Amniotic epithelial cell (primary cell): ENCODE measurements at places on chromosomes 2 and 18.

- peak; percentile 50 for DNase-seq
These were observed 21.6 kb downstream of the ZSWIM2 start for GRCh38 chr2:186827411-186827810.

DNA sequence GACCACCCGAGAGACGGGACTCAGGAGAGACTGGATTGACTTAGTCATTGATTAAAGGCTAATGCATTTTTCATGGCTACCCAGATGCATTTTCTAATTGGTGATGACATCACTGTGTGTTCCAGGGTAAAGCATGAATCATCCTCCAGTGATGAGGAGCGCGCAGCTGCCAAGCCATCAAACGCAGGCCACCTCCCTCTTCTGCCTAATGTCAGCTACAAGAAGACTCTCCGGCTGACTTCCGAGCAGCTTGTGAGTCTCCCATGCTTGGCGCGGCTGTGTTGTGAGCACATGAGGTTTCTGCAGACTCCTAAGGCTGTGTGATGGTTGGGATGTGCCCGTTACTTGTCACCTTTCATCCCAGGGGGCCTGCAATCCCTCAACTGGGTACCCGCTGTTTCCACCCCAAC, 56.4 kb downstream of the LPIN1 start:
- peak; percentile 40 for DNase-seq

DNA sequence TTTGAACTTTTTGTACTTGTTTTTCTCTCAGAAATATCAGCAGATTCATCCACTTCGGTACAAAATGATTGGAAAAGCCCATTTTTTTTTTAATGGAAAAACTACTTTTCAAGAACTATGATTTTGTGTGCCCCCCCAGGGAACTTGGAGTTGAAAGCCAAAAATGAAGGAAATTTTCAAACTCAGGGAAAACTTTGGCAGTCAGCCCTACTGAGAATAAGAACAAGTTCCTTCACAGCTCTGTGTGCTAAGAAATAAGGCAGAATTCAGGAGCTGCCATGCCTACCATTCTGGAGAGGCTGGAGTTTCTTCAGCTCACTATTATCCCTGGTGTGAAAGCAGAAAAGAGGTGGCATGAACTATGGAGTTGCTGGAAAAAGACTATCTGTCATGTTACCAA, 226.0 kb upstream of the SLC35G4 start:
- DNase-seq: no peak

GRCh38 chr2:85787282-85787980, 33.6 kb downstream of the ATOH8 start:
- no peak for DNase-seq

- DNase-seq: no peak
These were observed 252.1 kb downstream of the LDLRAD4 start for GRCh38 chr18:13470516-13471197.

DNA sequence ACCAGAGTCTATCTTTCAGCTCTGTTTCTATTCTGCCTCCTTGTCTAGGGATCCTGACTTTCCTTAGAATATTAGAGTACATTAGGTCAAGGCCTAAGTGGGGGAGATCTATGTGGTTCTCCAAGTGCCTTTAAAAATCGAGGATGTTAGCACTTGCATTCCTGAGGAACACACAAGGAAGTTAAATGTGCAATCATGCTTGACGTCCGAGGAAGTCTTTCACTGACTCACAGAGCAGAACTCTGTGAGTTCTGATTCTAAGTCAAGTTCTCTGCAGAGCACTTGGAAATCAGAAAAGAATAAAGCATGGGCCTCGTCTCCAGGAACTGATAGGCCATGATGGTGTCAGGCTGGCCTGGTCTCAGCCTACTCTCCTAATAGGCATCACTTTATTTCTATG, 17.2 kb downstream of the FHOD3 start:
- DNase-seq: peak; percentile 97

DNA sequence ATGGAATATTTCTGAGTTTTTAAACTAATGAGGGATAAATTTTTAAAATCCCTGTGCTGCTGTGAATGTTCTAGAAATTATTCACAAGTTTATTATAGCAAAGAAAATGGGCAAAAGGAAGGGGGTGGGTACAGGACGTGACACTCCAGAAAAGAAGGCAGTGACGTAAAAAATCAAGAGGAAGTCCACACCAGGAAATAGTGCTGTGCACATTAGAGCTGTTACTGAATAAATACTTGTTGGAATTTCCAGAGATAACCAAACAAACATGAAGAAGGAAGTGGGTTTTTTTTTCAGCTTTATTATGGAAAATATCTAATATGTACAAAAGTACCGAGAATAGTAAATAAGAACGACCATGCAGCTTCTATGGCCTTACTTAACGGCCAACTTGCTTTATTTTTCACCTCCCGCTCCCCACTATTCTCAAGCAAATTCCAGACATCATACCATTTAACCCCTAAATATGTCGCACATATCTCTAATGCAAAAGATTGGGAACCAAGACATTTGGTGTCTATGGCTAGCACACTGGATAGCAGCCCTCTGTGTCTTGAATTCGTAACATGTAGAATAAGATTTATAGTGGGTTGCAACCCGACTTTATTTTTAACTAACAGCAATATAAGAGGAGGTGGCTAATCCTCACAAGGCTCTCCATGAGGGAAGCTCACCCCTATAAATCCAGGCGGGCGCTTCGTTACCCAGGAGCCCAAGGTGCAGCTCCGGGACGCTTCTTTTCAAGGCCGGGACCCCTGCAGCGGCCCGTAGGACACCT, 580 bp upstream of the NDUFV2 start:
- peak; percentile 71 for DNase-seq

DNA sequence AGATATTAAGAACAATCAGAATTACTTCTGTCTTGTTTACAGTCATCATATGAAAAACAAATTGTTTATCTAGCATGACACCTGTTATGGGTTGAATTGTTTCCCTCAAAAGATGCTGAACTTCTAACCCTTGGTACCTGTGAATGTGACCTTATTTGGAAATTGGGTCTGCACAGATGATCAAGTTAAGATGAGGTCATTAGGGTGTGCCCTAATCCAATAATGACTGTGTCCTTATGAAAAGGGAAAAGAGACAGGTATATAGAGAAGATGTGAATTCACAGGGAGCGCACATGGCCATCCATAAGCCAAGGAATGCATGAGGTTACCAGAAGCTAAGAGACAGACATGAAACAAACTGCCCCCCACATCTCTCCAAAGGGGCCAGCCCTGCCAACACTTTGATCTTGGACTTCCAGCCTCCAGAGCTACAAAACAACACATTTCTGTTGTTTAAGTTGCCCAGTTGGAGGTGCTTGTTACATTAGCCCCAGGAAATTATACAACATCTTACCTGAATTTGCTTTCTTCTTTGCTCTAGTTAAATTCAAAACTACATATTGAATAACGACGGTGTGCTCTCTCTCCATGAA, 2.3 kb upstream of the HPCAL1 start:
- DNase-seq: no peak

- DNase-seq: peak; percentile 30
These were observed 148.8 kb upstream of the SRD5A2 start for GRCh38 chr2:31729442-31730092.

- DNase-seq: peak; percentile 56
These were observed 393.8 kb upstream of the LYPD1 start for GRCh38 chr2:133063775-133064174.

DNA sequence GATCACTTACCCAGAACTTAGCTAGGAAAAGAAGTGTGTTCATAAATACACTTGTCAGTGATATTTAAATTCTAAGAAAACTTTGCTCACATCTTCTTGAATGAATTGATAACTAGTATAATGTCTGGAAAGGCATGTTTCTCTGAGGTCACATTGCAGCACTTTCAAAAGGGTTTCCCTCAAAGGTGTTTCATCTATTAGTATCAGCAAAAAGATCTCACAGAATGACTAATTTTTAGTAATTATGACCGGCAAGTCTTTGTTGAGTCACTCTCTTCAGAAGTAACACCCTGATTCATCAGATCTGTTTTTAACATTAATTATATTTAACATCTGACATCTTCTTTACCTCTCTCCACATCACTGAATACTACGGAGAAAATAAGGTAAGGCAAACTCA, 222.3 kb downstream of the IKZF2 start:
- DNase-seq: peak; percentile 22

GRCh38 chr2:197131558-197131855, 179.1 kb downstream of the ANKRD44 start:
- DNase-seq: no peak

GRCh38 chr18:58178511-58178910, 134.5 kb downstream of the NEDD4L start:
- DNase-seq: peak; percentile 76

- DNase-seq: peak; percentile 24
These were observed 43.2 kb upstream of the KDM3A start for GRCh38 chr2:86397986-86398385.

GRCh38 chr2:115161771-115162493, 719.5 kb downstream of the DPP10 start:
- DNase-seq: no peak

DNA sequence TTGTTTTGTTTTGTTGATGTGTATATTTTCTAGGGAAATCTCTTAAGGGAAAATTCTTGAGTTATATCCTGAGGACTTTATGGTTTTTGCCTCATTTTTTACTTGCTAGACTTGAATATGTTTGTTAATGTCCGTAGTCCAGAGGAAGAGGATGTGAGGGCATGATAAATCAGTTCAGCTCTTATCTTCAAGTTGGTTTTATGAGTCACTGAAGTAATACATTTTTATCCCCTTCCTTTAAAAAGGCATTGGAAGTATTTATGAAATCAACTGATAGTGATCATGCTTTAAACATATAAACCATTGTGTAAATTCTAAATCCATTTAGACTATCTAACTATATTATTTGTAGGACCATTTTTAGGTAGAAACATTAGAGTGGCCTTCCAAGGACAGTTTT, 43.9 kb upstream of the CYBRD1 start:
- peak; percentile 83 for DNase-seq

DNA sequence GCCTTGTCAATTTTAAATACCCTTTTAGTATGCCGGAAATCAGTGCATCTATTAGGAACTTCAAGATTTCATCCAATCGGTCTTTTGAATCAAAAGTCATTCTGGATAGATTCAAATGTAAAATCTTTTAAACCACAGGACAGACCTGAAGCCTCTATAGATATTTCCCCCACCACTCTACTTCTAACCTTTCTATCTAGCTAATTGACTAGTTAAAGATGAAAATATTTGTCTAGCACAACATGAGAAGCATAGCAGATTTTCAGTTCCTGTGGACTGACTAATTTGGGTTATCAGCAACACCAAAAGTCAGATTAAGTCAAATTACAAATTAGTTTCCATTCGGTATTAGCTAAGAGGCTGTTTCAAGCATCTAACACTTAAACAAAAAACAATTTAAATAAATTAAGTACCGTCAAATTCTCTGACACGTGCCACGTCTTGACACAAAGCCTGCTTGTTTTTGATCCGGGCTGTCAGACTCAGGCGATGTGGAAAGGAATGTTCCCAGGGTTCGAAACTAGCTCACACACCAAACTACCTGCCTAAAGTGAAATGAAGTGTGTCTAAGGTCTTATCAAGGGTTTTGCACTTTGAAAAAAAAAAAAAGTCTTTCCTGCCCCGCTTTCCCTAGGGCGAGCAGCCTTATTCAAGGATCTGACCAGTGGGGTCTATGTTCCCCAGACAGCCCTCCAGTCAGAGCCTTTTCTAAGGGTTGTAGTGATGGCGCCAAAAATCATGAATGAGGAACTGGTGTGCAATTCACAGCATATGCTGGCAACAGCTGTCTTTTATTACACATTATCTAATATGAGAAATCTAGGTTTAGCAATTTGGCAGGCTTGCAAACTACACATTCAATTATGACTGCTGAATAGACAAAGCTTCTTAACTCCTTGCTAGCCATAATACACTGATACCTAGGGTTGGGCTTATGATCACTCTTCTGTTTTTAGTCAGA, 4.7 kb downstream of the CYTIP start:
- DNase-seq: no peak

DNA sequence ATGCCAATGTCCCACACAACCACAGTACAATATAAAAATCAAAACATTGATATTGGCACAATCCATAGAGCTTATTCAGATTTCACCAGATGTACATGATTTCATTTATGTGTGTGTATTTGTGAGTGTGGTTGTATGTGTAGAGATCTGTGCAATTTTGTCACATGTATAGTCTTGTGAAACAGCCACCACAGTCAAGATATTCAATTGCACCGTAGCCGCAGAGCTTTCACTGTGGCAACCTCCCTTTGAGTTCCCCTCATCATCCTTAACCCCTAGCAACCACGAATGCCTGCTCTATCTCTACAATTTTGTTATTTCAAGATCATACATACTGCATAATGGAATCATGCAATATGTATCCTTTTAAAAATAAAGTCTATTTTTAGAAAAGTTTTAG, 391.3 kb downstream of the SETBP1 start:
- DNase-seq: no peak

DNA sequence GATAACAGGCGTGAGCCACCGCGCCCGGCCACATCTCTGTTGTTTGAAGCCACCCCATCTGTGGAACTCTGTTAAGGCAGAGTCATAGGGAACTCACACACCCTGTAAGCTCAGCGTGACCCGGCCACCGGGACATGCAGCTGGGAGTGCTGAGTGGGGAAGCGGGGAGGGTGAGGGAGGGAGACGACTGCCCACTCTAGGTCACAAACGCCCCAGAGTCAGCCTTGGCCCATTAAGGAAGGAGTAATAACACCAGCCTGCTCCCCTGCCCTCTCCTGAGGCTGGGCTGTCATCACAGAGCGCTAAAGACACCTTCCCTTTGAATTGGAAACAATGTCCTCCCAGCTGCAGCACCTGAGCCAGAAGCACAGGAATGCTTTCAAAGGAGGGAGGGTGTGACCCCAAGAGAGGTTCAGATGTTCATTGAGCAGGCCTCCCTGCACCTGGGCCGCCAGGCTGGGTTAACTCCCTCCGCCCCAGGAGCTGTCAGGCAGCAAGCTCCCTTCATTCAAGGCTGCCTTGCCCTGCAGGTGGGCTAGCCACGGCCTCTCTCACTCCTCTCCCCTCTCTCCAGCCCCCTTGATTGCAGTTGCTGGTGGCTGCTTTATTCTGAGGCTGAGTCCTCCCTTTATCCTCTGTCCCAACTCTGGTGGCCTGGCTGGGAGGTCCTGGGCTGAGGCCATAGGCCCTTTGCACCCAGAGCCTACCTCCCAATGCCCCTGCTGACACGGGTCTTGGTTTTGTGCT, 77.2 kb upstream of the HPCAL1 start:
- no peak for DNase-seq

- peak; percentile 94 for DNase-seq
These were observed 58.3 kb downstream of the WDR7 start for GRCh38 chr18:56709463-56709862.

DNA sequence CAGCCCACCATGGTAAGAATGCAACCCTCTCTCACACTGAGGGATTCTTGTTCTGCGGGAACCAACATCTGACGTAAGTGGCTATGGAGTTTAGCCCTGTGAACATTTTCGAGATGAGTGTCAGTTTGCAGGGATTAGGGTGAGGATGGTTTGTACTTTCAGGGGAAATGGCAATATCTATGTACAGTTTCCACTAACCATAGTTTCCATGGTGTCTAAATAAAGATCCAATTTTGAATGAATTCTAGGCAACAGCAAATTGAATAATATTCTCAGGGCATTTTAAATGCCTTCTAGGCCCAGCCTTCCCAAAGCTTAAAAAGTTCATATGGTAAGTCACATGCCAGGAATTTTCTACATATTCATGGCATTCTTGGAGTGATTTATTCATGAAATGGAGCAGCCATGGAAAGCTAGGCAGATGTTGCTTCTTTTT, 105.4 kb upstream of the MMADHC start:
- peak; percentile 96 for DNase-seq
